Activated gamma-delta T cell treated with anti-CD3 and anti-CD28 coated beads, Interleukin-2, amount 50 U/mL, for 16 hours (primary cell): ENCODE measurements at places on chromosomes 2 and 18.

DNA sequence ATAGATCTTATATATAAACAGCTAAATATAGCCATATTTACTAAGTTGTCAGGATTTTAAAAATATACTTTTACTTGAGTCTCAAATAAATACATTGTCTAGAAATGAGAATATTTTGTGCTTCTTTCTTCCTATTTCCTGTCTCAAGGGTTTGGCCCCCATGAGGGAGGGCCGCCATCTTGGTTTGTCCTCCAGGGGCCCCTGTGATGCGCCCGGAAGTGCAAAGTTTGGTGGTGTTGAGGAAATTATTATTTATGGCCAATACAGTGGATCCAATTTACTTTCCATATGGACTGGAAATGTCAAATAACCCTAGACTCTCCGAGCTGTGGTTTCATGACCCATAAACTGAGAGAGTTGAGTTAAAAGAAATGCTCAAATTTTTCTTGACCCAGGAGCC is 104.7 kb upstream of the OTOS start:
- DNase-seq: no peak

GRCh38 chr2:239605976-239606375 is 205.2 kb upstream of the HDAC4 start:
- DNase-seq: no peak

GRCh38 chr18:61597316-61597715 is 264.1 kb downstream of the CDH20 start:
- no peak for DNase-seq

GRCh38 chr2:150295544-150295943 is 191.9 kb downstream of the RND3 start:
- DNase-seq: no peak

DNA sequence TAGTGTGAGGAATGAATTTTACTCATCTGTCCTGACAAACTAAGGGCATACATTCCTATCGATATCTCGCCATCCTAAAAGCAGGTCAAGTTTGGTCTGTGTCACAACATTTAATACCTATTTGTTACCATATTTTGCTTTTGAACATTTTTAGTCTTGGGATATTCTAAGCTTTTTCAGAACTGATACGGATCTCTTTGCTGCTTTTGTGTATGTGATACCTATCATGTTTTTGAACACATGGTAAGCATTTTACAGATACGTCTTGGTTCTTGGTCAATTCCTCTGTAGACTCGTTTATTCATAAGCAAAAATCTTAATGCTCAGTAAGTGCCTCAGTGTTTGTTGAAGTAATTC is 592 bp downstream of the ZNF397 start:
- DNase-seq: no peak

- no peak for DNase-seq
These were observed 72.6 kb upstream of the DAPL1 start for GRCh38 chr2:158722266-158723105.

DNA sequence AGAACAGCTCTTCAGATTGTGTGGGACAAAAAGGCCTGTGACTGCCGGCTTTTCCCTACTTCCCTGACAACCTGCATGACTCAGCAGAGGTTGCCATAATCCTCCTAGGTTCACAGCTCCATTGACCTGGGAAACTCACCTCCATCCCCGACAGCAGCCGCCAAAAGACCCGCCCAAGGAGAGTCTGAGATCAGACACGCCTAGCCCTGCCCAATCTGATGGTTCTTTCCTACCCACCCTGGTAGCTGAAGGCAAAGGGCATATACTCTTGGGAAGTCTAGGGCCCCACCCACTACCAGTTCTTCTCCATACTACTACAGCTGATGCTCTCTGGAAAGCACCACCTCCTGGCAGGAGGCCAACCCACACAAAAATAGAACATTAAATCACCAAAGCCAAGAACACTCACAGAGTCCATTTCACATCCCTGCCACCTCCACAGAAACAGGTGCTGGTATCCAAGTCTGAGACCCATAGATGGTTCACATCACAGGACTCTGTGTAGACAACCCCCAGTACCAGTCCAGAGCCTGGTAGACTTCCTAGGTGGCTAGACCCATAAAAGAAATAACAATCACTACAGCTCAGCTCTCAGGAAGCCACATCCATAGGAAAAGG is 140.6 kb downstream of the NETO1 start:
- DNase-seq: no peak

- no peak for DNase-seq
These were observed 281.7 kb downstream of the HRH4 start for GRCh38 chr18:24741965-24742724.

DNA sequence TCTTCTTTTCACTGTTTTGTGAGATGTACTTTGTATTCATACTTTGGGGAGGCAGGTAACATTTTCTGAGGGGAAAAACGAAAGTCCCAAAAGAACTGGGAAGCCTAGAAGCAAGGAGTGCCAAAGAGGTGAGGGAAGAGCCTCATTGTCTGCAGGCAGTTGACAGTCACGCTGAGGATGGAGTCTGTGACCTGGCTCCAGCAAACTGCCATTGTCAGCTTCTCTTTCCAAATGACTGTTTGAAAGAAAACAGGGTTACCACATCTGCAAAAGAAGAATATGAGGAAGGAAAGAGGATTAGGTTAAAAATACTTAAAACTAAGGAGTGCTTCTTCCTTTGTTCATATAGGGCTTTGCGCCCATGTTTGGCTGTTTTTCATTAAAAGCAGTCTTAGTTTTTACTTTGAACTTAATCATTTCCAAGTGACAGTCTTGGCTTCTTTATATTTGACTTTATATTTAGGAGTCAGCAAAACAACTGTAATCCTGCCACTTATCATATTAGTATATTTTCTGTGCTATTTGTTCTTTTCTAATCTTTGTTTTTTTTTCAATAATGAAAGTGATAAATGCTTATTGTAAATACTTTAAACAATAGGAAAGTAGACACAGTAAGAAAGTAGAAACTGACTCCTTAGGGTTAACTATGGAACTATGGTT is 35.0 kb downstream of the CERS6 start:
- no peak for DNase-seq

DNA sequence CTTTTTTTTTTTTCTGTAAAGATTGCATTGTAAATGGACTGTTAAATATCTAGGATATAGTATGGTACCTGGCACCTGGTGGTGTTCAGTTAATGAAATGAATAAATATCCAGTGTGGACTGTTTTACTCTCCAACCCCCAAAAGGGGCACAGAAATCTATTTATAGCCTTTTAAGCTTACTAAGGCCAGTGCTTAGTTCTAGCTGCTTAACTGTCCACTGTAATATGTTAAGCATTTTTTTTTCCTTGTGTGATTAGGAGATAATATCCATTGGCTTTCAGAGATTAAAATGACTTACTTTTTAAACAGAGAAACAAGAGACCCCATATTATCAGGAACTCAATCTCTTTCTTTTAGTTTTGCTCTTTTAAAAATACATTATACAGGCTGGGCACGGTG is 84.4 kb downstream of the ZNF532 start:
- no peak for DNase-seq

GRCh38 chr2:196263181-196263747 is 91.9 kb upstream of the STK17B start:
- no peak for DNase-seq

GRCh38 chr2:58010599-58010998 is 36.0 kb upstream of the VRK2 start:
- no peak for DNase-seq

- DNase-seq: no peak
These were observed 18.6 kb upstream of the VPS4B start for GRCh38 chr18:63440881-63441280.

DNA sequence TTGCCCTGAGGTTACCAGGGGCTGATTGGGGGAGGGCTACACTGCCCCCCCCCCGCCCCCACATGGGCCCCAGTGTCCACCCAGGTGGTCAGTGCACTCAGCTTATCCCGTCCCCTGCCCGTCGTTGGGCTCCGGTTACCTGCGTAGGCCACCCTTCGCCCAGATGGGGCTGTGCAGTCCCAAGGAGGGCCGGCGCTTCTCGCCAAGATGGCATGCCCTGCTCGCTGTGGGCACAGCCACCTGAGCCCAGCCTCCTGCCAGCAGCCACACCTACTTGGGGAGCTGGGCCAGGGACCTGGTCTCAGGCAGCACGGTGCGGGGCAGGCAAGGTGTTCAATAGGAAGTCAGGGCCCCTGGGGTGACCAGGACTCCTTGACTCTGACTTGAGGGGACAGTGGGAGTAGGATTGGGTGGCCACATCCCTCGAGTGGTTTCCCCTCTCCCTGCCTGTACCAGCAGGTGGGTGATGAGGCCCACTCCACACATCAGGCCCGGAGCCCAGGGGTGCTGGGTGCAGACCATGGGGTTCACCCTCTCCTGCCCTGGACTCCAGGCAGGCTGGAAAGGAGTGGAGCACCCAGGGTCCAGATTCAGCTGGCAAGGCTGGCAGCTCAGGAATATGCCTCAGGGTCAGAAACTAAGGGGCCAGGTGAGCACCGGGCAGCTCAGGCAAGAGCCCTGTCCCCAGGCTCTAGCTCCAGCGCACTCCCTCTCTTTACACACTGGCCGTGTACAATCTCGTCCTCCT is 170.3 kb downstream of the GLI2 start:
- no peak for DNase-seq

- no peak for DNase-seq
These were observed 63.4 kb downstream of the TET3 start for GRCh38 chr2:74048147-74048546.

DNA sequence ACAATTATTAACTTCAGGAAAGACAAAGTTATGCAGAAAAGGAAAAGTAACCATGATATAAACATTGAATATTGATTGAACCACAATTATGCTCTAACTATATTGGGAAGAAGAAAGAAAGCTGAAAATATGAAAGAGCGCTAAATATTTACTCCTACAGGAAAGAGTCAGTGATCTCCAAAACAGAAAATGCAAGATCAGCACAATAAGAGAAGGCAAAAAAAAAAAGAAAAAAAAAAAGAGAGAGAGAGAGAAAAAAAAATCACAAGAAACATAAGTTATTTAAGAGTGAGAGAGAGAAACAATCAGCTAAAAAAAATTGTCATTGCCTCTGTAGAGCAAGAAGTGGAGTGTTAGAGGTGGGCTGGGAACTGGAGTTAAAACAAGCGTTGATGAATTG is 28.9 kb upstream of the ELAC1 start:
- no peak for DNase-seq

- DNase-seq: no peak
These were observed 106.8 kb upstream of the LYPD6 start for GRCh38 chr2:149223472-149224095.

DNA sequence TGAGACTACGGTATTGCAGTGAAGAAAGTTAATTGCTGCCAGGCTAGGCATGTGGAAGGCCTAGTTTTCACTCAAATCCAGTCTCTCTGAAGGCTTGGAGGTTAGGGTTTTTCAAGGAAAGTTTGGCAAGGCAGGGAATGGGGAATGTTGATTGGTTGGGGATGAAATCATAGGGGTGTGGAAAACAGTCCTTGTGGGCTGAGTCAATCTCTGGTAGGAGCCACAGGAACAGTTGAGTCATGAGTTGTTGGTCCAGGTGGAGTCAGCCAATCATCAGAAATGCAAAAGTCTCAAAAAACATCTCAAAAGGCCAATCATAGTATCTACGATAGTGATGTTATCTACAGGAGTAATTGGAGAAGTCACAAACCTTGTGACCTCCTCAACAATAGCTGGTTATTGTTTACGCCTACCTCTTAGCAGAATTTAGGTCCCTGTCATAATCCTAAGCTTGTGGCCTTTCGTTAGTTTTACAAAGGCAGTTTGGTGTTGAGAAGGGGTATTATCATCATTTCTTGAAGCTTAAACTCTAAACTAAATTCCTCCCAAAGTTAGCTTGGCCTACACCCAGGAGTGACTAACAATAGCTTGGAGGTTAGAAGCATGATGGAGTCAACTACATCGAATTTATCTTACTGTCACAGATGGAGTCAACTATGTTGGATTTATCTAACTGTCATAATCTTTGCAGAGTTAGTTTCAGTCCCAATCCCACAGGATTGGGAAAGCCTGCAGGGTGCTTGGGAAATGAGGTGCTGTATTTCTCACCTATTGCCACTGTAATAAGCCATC is 33.7 kb upstream of the APCDD1 start:
- no peak for DNase-seq

DNA sequence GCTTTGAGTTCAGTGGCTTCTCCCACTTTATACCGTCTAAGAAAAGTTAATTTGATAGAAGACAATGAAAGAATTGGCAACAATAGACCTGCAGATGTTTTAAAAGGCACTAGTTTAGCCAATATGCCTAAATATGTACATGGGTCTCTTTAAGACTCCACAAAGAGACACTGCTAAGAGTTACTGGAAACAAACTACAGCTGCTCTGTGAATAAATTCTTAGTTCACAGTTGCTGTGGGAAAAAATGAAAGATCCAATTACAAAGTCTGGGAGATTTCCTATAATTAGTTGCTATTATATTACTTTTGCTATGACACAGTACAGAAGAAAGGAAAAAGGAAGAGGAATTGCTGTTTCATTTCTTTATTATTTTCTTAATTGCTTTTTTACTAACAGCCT is 34.3 kb downstream of the SCN9A start:
- DNase-seq: no peak

DNA sequence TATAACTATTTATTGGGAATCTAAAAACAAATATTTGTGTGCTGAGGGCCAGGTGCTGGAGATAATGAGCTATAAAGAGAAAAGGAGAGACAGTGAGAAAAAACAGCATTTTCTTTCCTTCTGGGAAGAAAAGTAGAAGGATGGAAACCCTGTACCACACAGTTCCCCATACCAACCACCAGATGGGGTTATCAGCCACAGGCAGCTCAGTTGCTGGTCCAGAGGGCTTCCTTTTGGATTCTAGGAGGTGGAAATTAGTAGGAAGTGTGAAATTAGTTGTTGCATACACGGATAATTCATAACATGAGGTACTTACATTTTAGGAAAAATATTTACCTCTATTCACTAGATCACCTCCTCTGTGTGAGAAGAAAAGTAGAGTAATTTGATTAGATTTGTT is 237.0 kb upstream of the FOSL2 start:
- DNase-seq: no peak

GRCh38 chr2:218895759-218896500 is 15.3 kb downstream of the WNT10A start:
- DNase-seq: no peak
